A549 treated with CpdA at 1 μM for 4 hours (cell line): ENCODE measurements at places on chromosomes 3 and 15. TPM values are rescaled to one million over a fixed set of nuclear protein-coding genes. Genes with fewer than 3 reads are reported as not detected.

Gene PSTPIP1
- not detected in 5 replicates for total RNA-seq

Gene SHC4
- 0.66 to 1.6 TPM (median 0.85 TPM) in 5 replicates for total RNA-seq

Gene SST
- not detected in 5 replicates for total RNA-seq

Gene GP9
- total RNA-seq: not detected in 5 replicates

Gene LSAMP
- total RNA-seq: 0.06 to 0.30 TPM (median 0.08 TPM) in 5 replicates
